ENCODE measurements at places on chromosomes 7 and 10.

GRCh38 chr7:70082099-70082611, 483.9 kb downstream of the AUTS2 start:
- no peak for DNase-seq

GRCh38 chr10:1468811-1469210, 268.5 kb downstream of the ADARB2 start:
- no peak for DNase-seq

- DNase-seq = no peak
Measured at GRCh38 chr7:21041666-21042065, 255.0 kb upstream of the SP8 start.

DNA sequence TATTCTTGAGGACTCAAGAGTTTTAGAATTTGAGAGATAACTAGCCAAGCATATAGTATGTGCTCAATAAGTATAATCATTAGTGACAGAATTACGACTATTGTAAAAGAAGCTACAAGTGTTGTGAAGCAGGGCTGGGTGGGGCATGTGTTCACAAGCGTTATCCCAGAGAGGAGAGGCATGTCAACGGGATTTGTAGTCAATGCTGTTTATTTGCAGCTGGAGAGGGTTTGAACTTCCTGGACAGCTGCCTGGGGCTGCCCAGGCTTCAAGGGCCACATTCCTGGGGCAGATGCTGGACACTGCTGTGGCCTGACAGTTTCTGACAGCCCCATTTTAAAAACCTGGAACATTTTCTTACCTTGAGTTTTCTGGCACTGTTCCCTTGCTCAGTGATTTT, 36.9 kb upstream of the CDHR3 start:
- peak; percentile 25 for DNase-seq

GRCh38 chr10:63324495-63324854, 141.3 kb downstream of the JMJD1C start:
- DNase-seq = no peak

DNA sequence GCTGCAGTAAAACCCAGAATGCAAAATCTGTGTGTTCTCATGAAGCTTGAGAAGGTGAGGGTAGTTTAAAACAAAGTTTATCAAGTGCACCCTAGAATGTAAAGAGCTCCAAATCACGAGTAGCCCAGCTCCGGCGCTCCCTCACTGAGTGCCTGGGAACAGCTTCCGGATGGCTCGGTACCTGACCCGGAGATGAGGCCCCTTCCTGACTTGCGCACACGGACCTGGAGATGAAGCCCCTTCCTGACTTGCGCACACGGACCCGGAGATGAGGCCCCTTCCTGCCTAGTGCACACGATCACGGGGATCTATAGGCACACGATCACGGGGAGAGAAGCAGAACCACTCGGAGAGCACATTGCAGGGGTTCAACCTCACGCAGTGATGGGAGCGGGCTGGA, 322.1 kb upstream of the RNF32 start:
- DNase-seq = no peak

DNA sequence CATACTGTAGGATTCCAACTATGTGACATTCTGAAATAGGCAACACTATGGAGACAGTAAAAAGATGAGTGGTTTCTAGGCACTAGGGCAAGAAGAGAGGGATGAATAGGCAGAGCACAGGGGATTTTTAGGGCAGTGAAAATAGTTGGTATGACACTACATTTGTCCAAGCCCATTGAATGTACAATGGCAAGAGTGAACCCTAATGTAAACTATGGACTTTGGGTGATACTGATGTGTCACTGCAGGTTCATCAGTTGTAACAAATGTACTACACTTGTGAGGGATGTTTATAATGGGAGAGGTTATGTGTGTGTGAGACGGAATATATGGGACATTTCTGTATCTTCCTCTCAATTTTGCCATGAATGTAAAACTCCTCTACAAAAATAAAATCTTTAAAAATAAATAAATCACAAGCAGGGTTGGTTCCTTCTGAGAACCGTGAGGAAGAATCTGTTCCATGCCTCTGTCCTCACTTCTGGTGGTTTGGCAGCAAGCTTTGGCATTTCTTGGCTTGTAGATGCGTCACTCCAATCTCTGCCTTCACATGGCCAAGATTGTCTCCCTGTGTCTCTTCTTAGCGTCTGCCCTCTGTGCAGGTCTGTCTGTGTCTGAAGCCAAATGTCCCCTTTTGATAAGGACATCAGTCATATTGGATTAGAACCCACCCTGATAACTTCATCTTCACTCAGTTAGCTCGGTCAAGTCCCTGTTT, 83.1 kb upstream of the AGBL3 start:
- DNase-seq = no peak

GRCh38 chr10:91049988-91050360, 129.1 kb upstream of the ANKRD1 start:
- peak; percentile 6 for DNase-seq

DNA sequence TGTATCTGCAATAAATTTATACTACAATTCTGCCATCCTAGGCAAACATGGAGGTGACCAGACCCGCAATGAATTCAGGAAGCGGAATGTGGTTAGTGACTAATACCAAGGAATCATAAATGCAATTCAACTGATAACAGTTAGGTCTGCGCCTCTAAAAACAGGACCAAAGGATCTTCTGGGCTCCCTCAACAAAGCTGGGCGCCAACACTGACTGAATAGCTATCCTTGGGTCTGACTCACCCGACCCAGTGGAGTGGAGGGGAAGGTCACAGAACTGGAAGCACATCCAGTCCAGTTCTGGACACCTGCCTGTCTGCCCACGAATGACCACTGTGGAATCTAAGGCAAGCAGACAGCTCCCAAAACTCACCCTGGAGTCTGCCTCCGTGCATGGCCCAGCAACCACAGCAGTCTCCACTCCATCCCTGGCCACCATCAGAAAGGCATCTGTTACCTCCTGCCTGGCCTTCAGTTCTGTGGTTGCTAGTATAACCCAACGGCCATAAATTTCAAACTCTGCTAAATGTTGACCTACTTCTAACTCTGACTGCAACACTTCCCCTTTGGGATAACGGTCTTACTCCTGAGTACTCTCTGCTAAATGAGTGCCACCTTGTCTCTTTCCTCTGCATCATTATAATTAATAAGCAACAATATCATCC, 43.0 kb upstream of the DLX6 start:
- DNase-seq = peak; percentile 50

GRCh38 chr10:96687317-96688012, 32.8 kb downstream of the PIK3AP1 start:
- no peak for DNase-seq

- no peak for DNase-seq
Measured at GRCh38 chr7:3955751-3956696, 655.0 kb downstream of the SDK1 start.

DNA sequence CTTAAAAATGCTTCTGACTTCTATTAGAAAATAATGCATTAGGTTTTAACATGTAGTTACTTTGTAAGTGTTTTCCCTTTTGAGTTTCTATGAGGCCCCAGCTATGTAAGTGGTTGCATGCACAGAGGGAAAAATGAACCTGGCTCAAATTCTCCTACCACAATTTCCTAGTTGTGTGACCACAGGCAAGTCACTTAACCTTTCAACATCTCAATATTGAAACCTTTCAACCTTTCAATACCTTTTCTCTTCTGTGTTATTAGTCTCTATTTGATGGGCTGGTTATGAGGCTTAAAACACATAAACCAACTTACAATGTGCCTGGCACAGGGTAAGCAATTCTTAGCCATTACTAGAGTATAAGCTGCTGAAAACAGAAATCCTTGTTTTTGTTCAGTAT, 203.0 kb downstream of the KCND2 start:
- no peak for DNase-seq
